ENCODE measurements at places on chromosomes 7 and 10.

DNA sequence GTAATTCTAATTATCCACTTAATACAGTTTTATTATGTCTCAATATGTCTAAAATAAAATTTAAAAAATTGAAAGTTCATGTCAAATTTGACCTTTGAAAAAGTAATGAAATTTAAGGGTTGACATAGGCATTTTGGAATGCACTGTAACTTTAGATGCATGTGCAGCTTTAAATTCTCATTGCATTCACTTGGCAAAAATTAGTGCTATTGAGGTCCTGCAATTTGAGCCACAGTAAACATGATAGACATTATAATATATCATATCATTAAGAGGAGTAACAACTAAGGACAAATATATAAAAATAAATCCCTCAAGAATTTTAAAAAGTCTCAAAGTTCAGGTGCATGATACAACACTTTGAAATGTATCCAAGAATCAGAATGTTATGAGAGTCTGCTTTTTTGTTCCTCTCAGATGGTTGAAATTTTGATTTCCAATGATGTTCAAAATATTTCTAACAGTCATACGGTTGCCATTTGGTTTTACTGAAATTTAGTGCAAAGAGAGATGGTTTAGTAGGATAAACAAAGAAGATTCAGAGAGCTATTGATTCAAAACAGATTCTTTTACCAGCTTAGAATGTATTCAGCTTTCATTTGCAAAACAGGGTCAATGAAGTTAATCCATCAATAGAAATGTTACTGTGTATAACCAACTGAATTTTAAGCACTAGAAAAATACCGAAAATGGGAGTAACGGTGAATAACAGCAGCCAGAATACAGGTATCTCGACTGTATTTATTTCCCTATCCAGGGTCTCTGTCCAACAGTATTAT, 71.8 kb downstream of the SEMA3A start:
- DNase-seq, result no peak

DNA sequence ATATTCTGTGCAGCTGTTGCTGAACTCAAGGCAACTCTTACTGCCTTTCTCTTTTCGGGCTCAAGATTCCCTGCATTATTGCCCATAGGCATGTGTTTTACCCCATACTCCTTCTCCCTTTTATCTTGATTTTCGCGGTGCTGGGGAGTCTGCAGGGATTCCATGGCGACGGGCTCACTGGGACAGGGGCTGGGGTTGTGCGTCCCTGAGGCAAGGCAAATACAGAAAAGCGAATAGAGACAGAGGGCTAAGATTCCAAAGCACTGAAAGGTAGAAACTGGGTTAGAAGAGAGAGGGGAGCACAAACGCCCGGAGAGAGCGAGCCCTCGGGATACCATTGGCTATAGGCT, 519 bp upstream of the RPP38 start:
- DNase-seq, result no peak

DNA sequence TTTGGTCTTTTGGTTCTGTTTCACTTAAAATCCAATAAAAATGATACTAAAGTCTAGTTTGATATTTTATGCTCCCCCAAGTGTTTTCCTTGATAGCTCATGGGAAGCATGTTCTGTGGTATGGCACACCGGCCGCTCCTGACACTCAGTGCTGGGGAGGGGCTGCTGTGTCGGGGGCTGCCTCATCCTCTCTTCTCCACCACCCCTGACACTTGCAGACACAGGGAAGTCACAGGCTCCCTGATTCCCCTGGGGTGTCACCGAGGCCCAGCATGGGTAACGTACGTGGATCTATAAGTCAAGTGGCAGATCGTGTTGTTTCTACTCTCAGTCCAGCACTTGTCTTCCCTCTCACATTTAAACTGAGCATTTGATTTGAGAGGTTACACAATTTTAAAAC, 508.6 kb downstream of the TNS3 start:
- no peak for DNase-seq

GRCh38 chr7:132756484-132756990, 180.3 kb upstream of the PLXNA4 start:
- no peak for DNase-seq

DNA sequence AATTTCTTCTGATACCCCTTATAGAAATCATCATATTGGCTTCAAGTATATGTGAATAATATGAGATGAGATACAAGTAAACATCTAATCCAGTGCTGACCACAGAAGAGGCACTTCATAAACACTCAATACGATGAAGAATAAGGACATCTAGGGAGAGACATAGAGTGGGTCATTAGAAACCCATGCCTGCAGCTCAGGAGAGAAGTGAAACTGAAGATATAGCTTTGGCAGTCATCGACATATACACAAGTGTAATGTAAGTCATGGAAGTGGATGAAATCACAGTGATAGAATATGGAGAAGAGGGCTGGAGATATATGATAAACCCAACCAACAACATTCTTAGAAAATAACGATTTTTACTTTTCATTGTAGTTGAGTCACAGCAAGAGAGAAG, 665.0 kb downstream of the PARD3 start:
- DNase-seq, result no peak

DNA sequence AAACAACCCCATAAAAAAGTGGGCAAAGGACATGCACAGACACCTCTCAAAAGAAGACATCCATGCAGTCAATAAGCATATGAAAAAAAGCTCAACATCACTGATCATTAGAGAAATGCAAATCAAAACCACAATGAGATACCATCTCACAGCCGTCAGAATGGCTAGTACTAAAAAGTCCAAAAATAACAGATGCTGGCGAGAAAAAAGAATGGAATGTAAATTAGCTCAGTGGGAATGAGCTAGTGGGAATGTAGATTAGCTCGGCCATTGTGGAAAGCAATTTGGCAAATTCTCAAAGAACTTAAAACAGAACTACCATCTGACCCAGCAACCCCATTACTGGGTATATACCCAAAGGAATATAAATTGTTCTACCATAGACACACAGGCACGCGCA, 287.0 kb downstream of the WDR37 start:
- no peak for DNase-seq
